Bronchus fibroblast of lung (primary cell): ENCODE measurements at places on chromosomes 3 and 15. TPM values are rescaled to one million over a fixed set of nuclear protein-coding genes. Genes with fewer than 3 reads are reported as not detected.

Gene CD200
- 3.0 and 5.0 TPM in 2 replicates for total RNA-seq

Gene EIF3J
- 23.5 and 28.6 TPM in 2 replicates for total RNA-seq

Gene SUCNR1
- total RNA-seq, result not detected in 2 replicates

Gene SLC22A14
- not detected in 2 replicates for total RNA-seq

Gene CRYGS
- total RNA-seq, result 0.34 and 0.59 TPM in 2 replicates

Gene PPM1L
- total RNA-seq, result 0.45 and 1.2 TPM in 2 replicates

Gene RAB6B
- total RNA-seq, result 0.15 and 0.34 TPM in 2 replicates

Gene SEMA3G
- not detected in 2 replicates for total RNA-seq

Gene PPP1R14D
- not detected in 2 replicates for total RNA-seq
